Ovary (tissue), 10 donors: ENCODE measurements at places on chromosomes 7 and 10. TPM values are rescaled to one million over a fixed set of nuclear protein-coding genes. Genes with fewer than 3 reads are reported as not detected.

GRCh38 chr10:126538439-126539135 lies 131.9 kb downstream of the C10orf90 start:
- no peak overlapping the region for H3K4me3 ChIP-seq
- no peaks in the 10 kb centered on the region for H3K27me3 ChIP-seq
- H3K4me1 ChIP-seq, result no peaks in the 10 kb centered on the region
- no peak for DNase-seq
- no peak overlapping the region for H3K27ac ChIP-seq

DNA sequence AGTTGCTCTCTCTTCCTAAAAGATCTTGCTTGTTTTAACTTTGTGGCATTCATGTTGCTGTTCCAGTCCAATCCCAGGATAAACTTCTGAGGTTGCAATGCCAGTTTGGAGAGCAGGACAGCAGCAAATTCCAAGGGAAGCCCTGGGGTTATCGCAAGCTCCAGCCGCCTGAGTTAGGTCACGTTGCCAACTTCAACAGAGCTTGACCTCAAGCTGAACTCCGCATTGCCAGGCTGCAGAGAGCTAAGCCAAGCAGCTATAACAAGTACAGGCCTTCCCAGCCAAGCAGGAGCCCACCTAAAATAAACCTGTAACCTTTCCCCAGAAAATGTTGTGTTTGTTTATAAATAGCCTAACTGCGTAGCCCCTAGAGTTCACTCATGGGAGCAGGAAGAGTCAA lies 138.9 kb upstream of the LYZL1 start:
- DNase-seq, result no peak
- no peaks in the 10 kb centered on the region for H3K4me1 ChIP-seq
- no peaks in the 10 kb centered on the region for H3K36me3 ChIP-seq
- H3K27ac ChIP-seq, result no peak overlapping the region
- no peaks in the 10 kb centered on the region for H3K27me3 ChIP-seq

GRCh38 chr10:57905861-57906260 lies 361.8 kb downstream of the IPMK start:
- no peaks in the 10 kb centered on the region for H3K4me1 ChIP-seq
- no peaks in the 10 kb centered on the region for H3K27me3 ChIP-seq
- no peak for DNase-seq
- no peaks in the 10 kb centered on the region for H3K36me3 ChIP-seq
- H3K27ac ChIP-seq, result no peak overlapping the region

DNA sequence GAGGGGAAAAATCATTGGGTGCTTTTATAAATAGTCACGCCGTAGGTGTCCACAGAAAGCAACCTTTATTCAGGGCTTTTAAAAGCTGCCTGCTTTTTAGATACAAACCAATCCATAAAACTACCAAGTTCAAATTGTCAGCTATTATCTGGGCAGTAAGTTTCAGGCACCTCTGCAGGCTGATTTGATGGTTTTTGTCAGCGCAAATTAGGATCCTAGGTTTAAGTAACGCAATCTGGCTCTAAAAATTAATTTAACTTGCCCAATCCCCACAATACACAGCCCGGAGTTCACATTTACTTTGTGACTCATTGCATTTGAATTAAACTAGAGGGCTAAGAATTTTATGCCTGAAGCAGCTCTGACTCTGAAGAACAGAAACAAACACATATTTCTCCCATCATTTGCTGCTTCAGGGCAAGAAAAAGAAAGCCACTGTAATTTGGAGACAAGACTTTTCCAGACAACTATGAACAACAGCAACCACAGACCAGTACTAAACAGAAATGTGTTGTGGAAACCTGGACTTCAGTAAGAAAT lies 43.3 kb downstream of the NRP1 start:
- DNase-seq, result no peak
- H3K4me1 ChIP-seq, result peaks cover 13% of the 10 kb centered on the region
- no peaks in the 10 kb centered on the region for H3K36me3 ChIP-seq

DNA sequence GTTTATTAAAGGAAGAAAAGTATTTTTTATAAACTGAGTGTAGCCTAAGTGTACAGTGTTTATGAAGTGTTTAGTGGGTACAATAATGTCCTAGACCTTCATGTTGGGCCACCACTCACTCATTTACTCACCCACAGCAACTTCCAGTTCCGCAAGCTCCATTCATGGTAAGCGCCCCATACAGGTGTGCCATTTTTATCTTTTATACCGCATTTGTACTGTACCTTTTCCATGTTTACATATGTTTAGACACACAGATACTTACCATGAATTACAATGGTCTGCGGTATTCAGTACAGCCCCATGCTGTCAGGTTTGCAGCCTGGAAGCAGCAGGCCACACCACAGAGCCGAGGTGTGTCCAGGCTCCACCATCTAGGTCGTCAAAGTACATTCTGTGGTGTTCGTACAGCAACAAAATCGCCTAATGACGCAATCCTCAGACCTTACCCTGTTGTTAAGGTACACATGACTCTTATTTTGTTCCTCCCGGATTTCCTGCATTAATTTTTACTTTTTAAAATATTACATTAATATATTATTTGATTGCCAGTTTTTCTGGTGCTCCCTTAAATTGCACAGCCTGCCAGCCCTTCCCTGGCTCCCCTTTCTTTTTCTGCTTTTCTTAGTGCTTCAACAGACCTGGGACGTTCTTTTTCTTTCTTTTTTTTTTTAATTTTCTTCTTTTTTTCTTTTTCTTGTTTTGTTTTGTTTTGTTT lies 881 bp upstream of the SSBP1 start:
- H3K27me3 ChIP-seq, result no peaks in the 10 kb centered on the region
- peak overlapping the region; percentile 77 for H3K27ac ChIP-seq
- H3K36me3 ChIP-seq, result no peaks in the 10 kb centered on the region
- H3K4me3 ChIP-seq, result peak overlapping the region; percentile 89
- no peak for DNase-seq

Gene MSMB
- total RNA-seq, result not detected

DNA sequence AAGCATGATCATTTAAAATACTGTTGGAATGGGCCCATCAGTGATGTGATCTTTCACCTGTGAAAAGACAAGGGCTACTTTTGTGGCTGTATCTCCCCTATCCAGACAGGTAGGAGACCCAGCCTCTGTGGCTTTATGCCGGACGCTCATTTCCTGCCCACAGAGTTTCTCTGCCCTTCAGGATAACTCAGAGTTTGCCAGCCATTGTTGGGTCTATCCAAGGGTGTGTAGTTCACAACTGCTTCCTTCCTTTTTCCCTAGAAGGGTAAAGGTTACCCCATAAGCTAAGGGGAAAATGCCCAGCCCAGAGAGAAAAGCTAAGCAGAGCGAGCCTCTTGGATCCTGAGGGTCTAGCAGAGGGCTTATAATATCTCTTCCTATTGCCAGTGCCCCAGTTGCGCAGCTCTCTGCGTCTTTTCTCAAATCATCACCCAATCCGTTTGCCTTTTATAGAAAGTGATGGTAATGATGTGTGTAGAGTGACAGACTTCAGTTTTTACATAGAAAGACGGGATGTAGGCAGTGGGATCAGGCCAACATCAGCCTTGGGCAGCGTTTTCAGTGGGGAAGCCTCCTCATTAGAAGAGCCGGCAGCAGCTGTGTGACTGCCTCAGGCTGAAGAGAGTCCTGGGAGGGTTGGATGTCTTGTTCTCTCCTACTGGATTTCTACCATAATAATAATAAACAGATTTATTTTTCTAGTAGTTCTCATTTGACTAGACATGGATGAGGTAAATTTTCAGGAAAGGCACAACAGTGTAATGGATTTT lies 80.5 kb downstream of the MET start:
- H3K27ac ChIP-seq, result no peak overlapping the region
- DNase-seq, result no peak
- no peaks in the 10 kb centered on the region for H3K4me1 ChIP-seq
- H3K4me3 ChIP-seq, result no peak overlapping the region
- no peaks in the 10 kb centered on the region for H3K36me3 ChIP-seq

Gene ASB10
- not detected for total RNA-seq

GRCh38 chr10:54096892-54097291 lies 704.1 kb downstream of the PCDH15 start:
- no peak for DNase-seq
- H3K4me1 ChIP-seq, result no peaks in the 10 kb centered on the region
- no peaks in the 10 kb centered on the region for H3K27me3 ChIP-seq
- no peaks in the 10 kb centered on the region for H3K36me3 ChIP-seq
- no peak overlapping the region for H3K4me3 ChIP-seq
- no peak overlapping the region for H3K27ac ChIP-seq

- H3K27me3 ChIP-seq, result no peaks in the 10 kb centered on the region
- H3K4me1 ChIP-seq, result peaks cover 2% of the 10 kb centered on the region
- no peak for DNase-seq
Observed at GRCh38 chr7:144391823-144392255, 11.7 kb downstream of the NOBOX start.

Gene TMEM270
- not detected for total RNA-seq

DNA sequence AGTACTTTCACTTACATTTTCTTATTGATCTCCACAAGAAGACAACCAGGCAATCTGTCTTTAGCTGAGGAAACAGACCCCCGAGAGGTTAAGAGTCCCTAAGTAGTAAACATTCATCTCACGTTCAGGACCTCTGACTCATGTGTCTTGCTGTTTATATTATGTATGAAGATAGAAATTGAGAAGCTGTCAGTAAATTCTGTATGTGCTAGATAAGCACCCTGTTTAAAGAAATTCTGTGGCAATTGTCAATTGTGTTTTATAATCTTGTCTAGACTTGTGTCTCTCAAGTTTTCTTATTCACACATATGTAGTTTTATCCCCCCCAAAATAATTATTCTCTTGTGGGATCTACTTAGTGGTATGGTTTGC lies 14.5 kb downstream of the ADK start:
- H3K27me3 ChIP-seq, result no peaks in the 10 kb centered on the region
- H3K4me3 ChIP-seq, result no peak overlapping the region
- H3K4me1 ChIP-seq, result no peaks in the 10 kb centered on the region
- no peaks in the 10 kb centered on the region for H3K36me3 ChIP-seq

Gene PDE6C
- not detected for total RNA-seq

DNA sequence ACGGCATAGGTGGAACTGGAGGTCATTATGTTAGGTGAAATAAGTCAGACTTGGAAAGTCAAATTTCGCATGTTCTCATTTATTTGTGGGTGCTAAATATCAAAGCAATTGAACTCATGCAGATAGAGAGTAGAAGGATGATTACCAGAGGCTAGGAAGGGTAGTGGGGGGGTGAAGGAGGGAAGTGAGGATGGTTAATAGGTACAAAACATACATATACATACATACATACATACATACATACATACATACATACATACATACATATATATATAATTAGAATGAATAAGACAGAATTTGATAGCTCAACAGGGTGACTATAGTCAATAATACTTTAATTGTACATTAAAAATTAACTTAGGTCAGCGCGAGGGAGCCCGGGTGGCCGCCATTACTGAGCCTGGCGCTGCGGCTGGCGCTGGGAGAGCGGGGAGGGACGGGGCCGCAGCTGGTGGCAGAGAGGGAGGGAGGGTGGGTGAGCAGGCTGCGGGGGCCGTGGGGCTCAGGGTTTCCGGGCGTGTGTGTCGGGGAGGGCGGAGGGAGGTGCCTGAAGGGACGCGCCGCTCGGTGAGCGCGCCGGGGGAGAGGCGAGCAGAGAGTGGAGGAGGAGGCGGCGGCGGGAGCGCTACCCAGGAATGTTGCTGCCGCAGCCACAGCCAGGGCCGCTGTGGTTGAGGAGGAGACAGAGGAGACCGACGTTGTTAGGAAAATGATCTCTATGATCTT lies 85.8 kb upstream of the EGFR start:
- H3K4me1 ChIP-seq, result peaks cover 2% of the 10 kb centered on the region
- no peaks in the 10 kb centered on the region for H3K27me3 ChIP-seq
- H3K27ac ChIP-seq, result no peak overlapping the region
- no peaks in the 10 kb centered on the region for H3K36me3 ChIP-seq

DNA sequence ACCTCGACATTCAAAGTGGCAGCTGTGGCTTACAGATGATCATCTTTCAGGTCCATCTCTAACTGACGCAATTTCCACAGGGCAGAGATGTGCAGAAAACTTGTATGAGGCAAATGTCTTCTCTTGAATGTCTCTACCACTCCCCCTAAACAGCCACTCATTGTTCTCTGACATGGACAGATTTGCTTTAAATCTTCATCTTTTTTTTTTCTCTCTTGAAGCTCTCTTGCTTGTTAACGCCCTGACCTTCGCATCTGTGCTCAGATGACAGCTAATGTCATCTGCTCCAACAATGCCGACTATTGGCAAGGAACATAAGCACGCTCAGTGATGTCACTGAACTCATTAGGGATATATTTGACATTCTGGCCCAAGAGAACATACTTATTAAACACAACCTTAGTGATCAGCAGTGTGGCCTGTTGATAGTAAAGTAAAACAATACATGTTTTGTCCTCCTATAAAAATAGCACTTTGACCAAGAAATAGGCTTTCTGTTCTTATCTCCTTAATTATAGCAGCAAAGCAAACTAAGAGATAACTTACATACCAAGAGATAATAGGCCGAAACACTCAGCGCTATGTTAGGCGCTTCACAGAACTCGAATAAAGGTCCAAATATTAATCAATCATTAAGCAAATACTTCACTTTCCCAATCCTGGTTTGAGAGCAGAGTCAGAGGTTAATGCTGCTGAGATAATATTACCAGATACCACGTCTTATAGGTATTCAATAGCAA lies 583.5 kb downstream of the PARD3 start:
- no peak for DNase-seq
- no peak overlapping the region for H3K4me3 ChIP-seq
- H3K4me1 ChIP-seq, result no peaks in the 10 kb centered on the region
- no peaks in the 10 kb centered on the region for H3K27me3 ChIP-seq

DNA sequence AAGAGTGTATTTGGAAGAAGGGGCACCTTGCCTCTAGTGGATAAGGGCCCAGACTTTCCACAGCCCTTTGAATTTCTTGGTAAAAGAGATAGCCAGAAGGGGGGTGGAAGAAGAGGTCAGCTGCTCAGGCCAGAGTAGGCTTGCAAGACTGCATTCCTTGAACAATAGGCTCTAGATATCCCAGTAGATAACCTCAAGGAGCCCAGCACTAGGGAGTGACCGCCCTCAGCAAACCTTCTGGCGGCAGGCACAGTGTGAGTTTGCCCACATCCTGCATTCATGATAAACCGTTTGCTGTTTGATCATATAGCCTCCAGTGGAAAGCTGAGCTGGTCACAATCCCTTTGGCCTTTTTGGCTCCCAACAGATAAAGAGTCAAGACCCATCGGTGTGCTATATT lies 70.5 kb downstream of the NPY start:
- H3K4me1 ChIP-seq, result no peaks in the 10 kb centered on the region
- DNase-seq, result no peak
- no peak overlapping the region for H3K27ac ChIP-seq
- no peak overlapping the region for H3K4me3 ChIP-seq
- no peaks in the 10 kb centered on the region for H3K36me3 ChIP-seq

- no peak overlapping the region for H3K4me3 ChIP-seq
- no peaks in the 10 kb centered on the region for H3K4me1 ChIP-seq
- no peaks in the 10 kb centered on the region for H3K36me3 ChIP-seq
- no peak for DNase-seq
- H3K27me3 ChIP-seq, result no peaks in the 10 kb centered on the region
- H3K27ac ChIP-seq, result no peak overlapping the region
Observed at GRCh38 chr7:106460792-106461254, 176.0 kb upstream of the NAMPT start.

Gene PPP1R9A
- total RNA-seq, result 32.2 TPM

Gene ZCWPW1
- 4.1 TPM for total RNA-seq

Gene ACSL5
- 20.6 TPM for total RNA-seq

Gene GCC1
- total RNA-seq, result 19.8 TPM

- no peak for DNase-seq
- no peak overlapping the region for H3K27ac ChIP-seq
- H3K4me3 ChIP-seq, result no peak overlapping the region
- no peaks in the 10 kb centered on the region for H3K27me3 ChIP-seq
- no peaks in the 10 kb centered on the region for H3K4me1 ChIP-seq
Observed at GRCh38 chr7:151805191-151805590, 71.7 kb downstream of the PRKAG2 start.

GRCh38 chr7:30411897-30412296 lies 66.7 kb downstream of the NOD1 start:
- H3K4me3 ChIP-seq, result no peak overlapping the region
- H3K36me3 ChIP-seq, result no peaks in the 10 kb centered on the region
- no peaks in the 10 kb centered on the region for H3K27me3 ChIP-seq
- no peak overlapping the region for H3K27ac ChIP-seq
